ENCODE measurements at places on chromosomes 13 and 19. TPM values are rescaled to one million over a fixed set of nuclear protein-coding genes. Genes with fewer than 3 reads are reported as not detected.

GRCh38 chr13:106099765-106100164 lies 435.7 kb downstream of the EFNB2 start:
- DNase-seq = no peak

DNA sequence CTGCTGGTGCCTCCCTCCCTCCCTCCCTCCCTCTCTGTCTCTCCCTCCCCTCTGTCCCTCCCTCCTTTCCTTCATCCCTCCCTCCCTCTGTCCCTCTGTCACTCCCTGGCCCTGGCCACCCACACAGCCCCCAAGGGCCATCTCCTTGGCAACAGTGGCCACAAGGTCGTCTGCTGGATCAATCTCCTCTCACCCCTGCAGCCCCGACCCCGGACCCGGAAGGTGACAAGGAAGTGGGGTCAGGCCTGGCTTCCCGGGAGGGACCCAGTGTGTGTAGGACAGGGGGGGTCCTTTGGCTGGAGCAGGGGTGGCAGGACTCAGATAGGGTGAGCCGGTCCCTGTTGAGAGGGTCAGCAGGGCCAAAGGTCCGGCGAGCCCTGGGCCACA lies 21.9 kb upstream of the TCF3 start:
- DNase-seq = no peak

- no peak for DNase-seq
Measured at GRCh38 chr13:51229101-51229719, 7.0 kb downstream of the FAM124A start.

DNA sequence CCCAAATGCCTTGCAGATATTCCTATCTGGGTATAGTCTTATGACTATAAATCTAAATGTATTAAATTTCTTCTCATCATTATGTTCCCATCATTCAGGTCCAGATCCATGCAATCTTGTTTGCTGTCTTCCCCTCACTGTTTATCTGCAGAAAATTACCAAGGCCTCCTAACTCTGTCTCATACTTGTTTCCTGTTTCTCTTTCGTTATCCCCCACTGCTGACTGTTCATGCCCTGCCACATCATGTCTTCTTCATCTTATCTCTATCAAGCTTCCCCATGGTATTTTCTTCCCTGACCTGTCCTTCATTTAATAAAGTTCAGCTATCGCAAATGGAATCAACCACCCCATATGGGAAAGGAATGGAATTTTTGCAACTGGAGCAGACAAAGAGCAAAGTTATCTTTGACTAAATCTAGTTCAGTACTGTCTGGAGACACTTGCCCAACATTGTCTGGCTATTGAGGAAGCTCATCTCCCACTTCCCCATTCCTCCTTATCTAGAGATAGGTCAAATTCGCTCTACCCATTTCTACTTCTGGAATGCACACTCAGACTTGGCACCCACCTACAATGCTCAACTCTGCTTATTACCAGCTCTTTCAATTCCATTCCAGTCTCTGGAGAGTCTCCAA lies 1358.1 kb downstream of the EFNB2 start:
- DNase-seq = no peak

GRCh38 chr13:110414283-110414682 lies 107.2 kb downstream of the COL4A2 start:
- DNase-seq = no peak

DNA sequence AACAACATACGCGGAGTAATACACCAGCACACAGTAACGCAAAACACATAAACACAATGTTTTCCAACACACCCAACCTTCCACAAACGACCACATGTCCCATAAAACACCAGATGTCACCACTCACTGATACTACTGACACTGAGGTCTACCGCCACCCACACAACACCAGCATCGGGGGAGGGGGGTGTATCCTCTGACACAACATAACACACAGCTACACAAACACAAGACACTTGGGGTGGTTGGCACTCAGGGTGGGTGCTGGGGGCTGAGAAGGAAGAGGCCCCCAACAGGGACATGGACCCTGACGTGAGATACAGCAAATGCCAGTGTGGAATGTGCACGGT lies 1.5 kb upstream of the KCNN4 start:
- no peak for DNase-seq

GRCh38 chr13:76890021-76890420 lies 3.8 kb upstream of the KCTD12 start:
- DNase-seq = no peak

DNA sequence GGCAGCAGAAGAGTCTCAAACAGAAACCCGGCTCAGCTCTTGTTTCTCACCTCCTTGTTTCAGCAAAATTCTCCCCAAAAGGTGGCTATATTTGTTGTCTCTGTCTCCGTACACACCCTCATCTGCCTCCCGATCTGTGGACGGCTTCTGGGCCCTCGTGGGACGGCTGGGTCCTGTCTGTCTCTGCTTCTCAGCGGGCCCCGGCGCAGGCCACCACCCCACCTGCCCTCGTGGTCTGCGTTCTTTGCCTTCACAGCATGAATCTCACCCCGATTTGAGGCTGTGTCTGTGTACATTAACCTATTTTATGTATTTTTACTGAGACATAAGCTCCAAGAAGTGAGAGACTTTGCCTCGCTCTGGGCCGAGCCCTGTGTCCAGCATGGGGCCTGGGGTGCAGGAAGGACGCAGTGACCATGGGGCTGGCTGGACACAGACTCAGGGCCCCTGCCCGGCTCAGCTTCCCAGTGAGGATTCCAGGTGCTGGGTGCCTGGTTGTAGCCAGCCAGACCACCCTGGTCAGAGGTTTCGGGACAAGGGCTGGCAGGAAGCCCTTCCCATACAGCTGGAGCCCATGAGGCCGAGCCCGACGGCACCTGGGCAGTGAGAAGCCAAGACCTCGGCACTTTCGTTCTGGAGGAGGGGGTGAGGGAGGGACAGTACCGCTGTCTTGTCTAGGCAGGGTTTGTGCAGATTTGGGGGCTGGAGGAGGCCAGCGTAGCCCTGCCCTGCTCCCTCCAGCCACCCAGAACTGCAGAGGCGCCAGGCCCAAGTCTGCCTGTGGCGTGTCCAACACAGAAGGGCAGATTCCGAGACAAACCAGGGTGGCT lies 78.5 kb upstream of the MCF2L start:
- DNase-seq = no peak

DNA sequence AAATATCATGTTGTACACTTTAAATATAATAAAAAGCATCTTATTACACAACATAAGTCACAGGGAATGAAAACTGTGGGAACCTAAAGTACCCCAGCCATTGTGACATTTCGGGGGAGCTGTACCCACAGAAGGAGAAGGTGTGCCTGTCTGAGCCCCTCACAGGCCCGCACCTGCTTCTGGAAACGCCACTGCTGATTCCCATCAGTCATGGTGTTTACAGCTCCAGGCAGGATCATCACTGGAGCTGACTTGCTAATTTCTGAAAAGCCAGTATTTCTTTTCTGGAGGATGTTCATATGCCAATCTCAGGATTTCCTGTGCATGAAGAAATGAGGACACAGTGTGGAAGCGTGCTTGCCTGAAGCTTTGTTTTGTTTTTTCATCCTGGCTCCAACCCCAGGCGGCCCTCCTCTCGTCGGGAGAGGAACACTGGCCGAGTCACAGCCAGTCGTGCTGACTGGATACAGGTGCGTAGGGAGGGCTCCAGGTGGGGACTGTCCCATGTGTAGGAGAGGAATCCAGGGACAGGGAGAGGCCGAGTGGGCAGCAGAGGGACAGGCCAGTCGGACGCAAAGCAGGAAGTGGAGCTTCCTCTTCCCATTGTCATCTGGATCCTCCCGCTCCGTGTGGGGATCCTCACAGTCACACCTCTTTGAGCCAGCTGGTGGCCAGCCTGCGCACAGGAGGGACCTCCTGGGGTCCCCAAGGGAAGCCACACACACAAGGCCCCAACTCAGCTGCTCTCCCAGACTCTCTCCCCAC lies 4.2 kb upstream of the ATP12A start:
- DNase-seq = no peak

- no peak for DNase-seq
Measured at GRCh38 chr19:38692458-38693379, 45.3 kb downstream of the ACTN4 start.

- DNase-seq = no peak
Measured at GRCh38 chr19:35297922-35298321, 6.0 kb downstream of the MAG start.

DNA sequence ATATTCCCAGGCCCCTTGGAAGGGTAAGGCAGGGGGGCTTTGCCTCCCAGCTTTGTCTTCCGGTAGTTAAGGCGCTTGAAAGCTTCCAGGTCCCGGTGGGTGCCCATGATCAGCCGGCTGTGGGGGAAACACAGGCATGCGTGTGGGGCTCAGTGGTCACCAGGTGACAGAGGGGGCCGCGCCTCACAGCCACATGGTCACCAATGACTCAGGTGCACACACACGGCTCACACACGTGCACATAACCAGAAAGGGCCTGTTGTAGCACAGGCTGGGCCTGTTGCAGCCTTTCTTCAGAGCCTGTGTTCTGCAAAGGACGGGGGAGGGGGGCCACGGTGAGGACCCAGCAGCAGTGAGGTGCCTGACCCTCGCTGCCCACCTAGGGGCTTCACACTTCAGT lies 5.9 kb downstream of the NANOS3 start:
- DNase-seq = no peak

- DNase-seq = no peak
Measured at GRCh38 chr19:39539165-39539517, 820 bp downstream of the EID2 start.

- DNase-seq = no peak
Measured at GRCh38 chr13:50334944-50335343, 319.7 kb downstream of the KCNRG start.

DNA sequence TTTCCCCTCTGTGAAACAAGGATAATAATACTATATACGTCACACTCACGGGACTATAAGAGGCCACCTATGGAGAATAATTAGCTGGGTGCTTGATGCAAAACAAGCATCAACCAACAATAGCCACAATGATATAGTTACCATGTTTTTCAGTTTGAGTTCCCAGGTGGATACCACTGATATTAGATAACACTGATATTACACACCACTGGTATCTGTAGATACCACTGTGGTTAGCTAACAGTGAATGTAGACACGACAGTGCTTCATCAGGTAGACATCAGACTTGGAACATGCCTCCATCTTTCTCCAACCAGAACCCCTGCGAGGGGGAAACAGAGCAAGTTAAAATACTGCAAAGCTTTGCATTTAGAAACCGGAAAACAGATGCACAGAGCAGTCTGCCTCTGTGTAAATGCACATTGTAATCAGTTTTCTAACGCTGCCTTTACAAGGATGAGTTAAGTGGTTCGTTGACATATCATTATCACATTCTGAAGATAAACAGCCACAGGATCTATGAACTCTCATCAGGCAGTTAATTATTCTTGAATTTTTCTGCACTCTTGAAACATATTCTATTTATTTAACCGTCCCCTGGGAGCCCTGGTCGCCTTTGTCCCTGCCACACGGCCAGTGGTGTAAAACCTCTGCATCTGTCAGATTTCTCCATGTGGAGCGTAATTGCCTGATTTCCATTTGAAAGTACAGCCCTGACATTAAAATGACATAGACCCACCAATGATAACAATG lies 80.7 kb downstream of the RNASEH2B start:
- no peak for DNase-seq

GRCh38 chr13:112181336-112182067 lies 114.6 kb downstream of the SOX1 start:
- no peak for DNase-seq

DNA sequence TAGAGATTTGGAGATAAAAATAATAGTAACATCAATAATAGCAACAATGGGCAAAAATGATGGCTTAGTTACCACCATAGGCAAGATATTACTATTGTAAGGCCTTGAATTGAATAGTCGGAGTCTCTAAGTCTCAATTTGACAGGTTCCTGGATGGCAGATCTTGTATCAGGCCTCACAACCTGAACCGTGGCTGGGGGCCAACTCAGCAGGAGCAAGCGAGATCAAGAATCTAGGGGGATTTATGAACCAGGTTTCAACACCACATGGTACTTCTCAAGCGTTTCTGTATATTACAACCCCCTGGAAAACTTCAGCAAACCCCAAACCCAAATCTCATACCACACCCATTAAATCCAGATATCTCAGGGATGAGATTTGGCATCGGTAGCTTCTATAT lies 573.8 kb downstream of the LIG4 start:
- no peak for DNase-seq

The SIAH3 gene
- not detected for total RNA-seq

The OR7A5 gene
- total RNA-seq = not detected

The ZNF429 gene
- total RNA-seq = 4.0 TPM

The ACP7 gene
- total RNA-seq = not detected

The OR7A10 gene
- total RNA-seq = not detected

The UNC13A gene
- 0.04 TPM for total RNA-seq

The ZNF560 gene
- total RNA-seq = 0.02 TPM

The OR10H1 gene
- not detected for total RNA-seq

The C19orf73 gene
- total RNA-seq = 0.80 TPM

The LEUTX gene
- total RNA-seq = not detected

The TNFRSF19 gene
- 0.33 TPM for total RNA-seq

All from H4 (cell line).